Tibial nerve (tissue), 4 donors: ENCODE measurements at places on chromosomes 4 and X. TPM values are rescaled to one million over a fixed set of nuclear protein-coding genes. Genes with fewer than 3 reads are reported as not detected.

- DNase-seq = peak; percentile 76
These were observed 1.4 kb downstream of the STAG2 start for GRCh38 chrX:123962794-123963373.

DNA sequence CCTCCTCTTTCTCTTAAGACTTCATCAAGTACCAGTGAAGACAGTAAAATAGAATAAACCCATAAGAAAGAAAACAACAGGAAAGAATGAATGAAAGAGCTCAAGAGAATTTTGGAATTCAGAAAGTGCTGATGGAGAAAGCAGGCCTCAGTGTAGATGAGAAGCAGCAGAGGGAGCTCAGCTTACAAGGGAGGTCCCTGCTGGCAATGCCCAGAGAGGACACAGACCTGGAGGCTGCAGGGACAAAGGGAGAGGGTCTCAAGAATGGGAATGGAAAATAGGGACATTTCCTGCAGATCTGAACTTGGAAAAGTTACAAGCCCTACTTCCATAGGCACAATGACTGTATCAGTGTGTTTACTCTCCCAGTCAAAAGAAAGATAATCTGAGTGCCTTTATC, 64.5 kb upstream of the MAGEA10 start:
- DNase-seq = no peak

DNA sequence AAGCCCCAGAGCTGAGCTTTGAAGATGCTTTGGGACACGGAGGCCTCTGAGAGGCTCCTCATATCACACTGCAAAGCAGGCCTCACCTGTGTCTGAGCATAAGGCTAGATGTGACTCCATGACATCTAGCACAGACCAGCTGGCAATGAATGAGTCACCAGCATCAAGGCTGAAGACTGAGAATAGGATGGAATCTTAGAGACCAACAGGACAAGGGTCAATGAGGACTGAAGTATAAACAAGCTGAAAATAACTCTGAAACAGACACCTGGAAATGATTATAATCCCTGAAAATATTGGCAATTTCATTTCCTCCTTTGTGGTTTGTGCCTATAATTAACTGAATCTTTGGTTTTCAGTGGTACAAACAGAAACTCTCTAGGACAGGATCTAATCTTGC, 87.1 kb upstream of the PRPS1 start:
- no peak for DNase-seq

GRCh38 chrX:117010243-117010642, 547.5 kb upstream of the CT83 start:
- DNase-seq = no peak

DNA sequence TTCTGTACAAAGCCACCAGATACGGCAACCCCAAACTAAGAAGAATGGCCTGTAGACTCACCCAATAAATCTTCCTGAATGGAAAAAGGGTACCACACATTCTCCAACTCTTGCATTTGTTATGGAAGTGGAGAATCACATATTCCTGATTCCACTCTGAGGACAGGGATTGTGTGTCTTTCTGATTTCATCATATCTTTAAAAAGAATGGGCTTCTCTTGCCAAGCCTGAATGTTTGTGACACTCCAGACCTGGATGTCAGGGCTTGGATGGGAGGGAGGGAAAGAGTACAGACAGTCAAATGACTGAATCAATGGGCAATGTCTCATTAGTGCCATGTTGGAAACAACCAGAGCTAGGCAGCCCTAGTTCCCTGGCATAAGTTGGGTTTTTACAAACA, 77.4 kb downstream of the PLAC1 start:
- DNase-seq = no peak

GRCh38 chr4:168830777-168831512, 179.1 kb downstream of the CBR4 start:
- DNase-seq = no peak

- no peak for DNase-seq
These were observed 46.7 kb upstream of the POU4F2 start for GRCh38 chr4:146592019-146592418.

- no peak for DNase-seq
These were observed at the start of gene IL2RG for GRCh38 chrX:71111141-71111843. Gene IL2RG (minus strand): TSS chrX:71111577. CDS start chrX:71111539, 38 bp downstream.

- DNase-seq = no peak
These were observed 838.4 kb upstream of the INTU start for GRCh38 chr4:126794363-126794762.

- no peak for DNase-seq
These were observed 308.0 kb downstream of the TEX13C start for GRCh38 chrX:125627676-125628075.

- peak; percentile 83 for DNase-seq
These were observed at the start of gene SLIT2 for GRCh38 chr4:20251796-20252655. Gene SLIT2 (plus strand): TSS chr4:20251905. CDS start chr4:20253816, 1,911 bp downstream.

DNA sequence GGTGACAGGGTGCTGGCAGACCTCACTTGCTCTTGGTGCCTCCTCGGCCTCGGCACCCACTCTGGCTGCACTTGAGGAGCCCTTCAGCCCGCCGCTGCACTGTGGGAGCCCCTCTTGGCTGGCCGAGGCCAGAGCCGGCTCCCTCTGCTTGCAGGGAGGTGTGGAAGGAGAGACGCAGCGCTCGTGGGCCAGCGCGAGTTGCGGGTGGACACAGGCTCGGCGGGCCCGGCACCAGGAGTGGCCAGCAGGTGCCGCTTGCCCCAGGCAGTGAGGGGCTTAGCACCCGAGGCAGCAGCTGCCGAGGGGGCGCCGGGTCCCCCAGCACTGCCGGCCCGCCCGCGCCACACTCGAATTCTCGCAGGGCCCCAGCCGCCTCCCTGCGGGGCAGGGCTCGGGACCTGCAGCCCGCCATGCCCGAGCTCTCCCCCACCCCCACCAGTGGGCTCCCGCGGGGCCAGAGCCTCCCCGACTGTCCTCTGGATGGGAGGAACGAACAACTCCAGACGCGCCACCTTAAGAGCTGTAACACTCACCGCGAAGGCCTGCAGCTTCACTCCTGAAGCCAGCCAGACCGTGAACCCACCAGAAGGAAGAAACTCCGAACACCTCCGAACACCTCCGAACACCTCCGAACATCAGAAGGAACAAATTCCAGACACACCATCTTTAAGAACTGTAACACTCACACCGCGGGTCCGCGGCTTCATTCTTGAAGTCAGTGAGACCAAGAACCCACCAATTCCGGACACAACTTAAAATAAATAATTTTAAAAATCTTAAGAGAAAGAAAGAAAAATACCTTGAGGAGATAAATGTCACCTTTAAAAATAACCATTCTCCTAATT, 311.1 kb upstream of the SLC7A11 start:
- DNase-seq = no peak

DNA sequence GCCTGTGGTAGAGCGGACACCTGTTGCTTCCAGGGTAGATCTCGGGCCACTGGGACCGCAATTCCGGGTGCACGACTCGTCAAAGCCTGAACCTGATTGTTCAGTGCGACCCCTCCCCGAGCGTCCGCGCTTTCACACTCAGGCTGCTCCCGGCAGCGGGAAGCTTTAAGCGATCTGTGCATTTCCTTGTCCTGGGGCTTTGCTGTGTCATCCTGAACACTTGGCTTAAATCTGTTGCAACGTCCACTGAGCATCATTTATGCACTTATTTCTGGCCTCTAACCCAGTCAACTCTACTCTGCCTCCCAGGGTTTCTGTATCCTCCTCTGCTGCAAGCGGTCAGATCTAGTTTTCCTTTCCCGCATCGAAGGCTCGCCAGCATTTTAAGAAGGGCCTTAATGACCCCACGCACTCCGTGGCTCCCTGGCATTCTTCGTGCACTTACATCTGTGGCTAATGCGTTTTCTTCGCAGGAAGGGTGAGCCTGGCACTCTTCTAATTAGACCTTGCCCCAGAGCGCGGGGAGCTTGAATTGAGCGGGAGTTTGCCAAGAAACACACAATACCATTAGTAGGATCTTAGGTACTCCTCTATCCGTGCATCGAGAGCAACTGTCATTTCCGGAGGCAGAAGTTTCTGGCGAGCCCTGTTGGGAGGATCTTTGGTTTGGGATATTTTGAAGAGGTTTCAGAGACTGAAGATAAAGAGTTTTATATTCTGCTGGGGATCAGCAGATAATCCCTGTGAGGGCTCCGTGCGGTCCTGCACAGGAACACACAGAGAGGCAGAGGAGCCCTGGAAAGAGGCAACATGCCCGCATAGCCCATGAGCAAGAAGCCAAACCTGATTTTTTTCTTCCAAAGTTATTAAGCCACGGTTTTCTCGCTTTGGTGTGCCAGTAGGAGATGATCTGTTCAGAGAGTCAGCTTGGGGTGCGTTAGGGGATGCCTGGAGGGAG, 654 bp upstream of the DDIT4L start:
- no peak for DNase-seq

DNA sequence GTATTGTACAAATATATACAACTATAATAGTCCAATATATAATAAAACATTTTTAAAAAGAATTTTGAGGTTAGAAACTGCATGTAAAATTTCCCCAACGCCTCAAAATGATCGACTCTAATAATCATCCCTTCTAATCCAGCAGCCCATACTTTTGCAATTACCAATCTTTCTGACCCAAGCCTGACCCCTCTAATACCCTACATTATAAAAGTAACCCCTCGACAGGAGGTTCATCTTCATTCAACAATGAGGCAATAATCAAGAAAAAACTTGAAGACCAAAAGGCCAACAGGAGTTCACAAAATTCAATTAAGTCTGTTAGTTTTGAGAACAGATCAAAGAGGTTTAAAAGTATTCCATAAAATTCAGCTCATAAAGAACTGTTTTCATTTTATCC, 393.5 kb downstream of the GPM6A start:
- DNase-seq = no peak

DNA sequence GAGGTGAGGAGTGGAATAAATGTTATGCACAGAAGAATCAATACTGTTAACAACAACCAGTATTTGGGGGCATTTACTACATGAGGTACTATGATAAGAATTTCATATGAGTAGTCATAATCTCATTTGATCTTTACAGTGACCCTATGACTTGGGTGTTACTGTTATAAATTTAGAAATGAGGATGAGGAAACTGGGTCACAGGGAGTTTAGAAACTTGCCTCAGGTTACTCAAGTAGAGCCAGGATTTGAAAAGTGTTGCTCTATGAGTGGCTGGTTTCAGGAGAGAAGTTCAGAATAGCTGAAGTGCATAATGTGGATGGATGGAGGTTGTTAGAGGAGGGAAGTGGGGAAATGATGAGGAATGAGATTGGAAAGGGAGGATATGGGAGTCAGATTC, 16.6 kb upstream of the DDIT4L start:
- no peak for DNase-seq

DNA sequence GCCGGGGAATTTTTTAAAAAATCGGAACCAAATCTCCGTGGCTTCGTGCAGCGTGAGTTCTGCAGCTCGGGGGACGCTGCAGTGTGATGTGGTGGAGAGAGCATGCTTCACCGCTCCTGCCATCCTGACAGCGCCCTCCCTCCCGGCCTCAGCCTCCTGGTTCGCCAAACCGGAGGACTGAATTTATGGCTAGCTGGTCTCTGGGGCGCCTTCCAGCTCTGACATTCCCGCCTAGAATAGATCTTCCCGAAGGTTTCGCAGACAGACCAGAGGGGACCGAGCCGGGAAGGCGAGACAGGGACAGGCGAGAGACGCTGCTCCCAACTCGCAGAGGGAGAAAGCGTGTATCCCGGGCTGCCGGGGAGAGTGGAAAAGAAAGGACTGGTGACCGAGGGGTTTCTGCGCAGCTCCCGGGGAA, 25.9 kb downstream of the HOPX start:
- DNase-seq = no peak

- no peak for DNase-seq
These were observed 2.4 kb upstream of the STIM2 start for GRCh38 chr4:26858035-26858918.

DNA sequence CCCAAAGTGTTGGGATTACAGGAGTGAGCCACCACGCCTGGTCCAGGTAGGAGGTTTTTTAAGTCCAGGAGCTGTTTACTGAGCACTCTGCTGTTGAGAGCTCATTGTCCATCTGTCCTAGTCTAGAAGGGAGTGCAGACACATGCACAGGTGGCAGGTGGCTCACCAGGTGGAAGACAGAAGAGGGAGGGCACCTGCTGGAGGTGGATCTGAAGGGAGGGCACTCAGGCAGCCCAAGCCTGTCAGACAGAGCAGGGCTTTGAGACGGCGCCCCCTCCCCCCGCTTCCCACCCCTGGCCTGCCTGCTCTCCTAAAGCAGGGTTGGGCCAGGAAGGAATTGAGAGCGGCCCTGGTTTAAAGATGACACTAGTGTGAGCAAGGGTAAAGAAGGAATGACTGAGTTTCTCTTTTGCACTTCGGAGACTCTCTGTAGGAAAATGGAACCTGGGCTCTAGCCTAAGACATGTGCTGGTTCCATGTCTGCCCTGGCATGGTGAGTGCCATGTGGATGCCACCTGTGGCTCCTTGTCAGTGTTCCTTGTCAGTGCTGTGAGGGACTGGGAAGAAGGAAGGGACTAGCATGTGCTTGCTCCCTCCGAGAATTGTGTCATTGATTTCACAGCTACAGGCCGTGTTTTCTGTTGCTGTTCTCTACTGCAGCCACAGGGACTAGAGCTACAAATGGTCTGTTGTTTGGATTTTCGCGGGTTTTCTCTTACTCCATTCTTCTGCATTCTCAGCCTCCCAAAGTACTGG, 108.6 kb downstream of the TNIP2 start:
- DNase-seq = no peak

DNA sequence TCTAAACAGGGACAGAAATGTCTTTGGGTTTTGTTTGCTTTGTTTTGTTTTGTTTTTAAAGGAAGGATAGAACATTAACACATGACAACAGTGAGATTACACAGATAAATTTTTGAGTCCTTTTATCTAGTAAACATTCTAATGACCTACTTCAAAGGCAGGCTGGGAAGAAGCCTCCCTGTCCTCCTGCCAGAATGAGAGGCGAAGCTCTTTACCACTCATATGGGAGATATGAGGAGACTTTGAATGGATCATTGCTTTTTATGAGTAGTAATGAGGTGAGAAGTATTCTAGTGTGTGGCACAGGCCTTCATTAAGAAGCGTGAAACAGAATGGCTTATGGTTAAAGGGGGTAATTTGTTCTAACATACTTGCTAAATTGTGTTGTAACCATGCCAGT, 172.0 kb downstream of the FBXO8 start:
- DNase-seq = no peak

DNA sequence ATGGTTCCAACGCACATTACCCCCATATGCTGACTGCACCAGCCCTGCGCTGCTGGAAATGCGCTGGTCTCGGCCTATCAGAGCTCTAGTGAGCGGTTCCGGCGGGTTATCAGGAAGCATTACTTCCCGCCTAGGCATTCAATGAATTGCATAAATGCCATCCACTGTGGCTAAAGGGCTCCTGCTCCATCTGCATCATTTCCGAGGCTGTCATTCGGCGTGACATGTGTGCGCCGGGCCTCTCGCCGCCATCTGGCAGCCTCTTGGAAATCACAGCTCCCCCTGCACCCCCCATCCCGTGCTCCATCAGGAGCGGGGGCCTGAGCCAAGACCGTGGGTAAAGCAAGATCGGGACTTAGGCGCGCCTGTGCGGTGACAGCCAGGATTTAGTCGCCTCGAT, 64.4 kb downstream of the SEPSECS start:
- DNase-seq = no peak

Gene MSL3
- total RNA-seq = 24.3 TPM

Gene PRRG1
- 21.3 TPM for total RNA-seq

Gene ARSD
- total RNA-seq = 28.6 TPM

Gene HS6ST2
- total RNA-seq = under 0.01 TPM

Gene TMEM271
- not detected for total RNA-seq

Gene RAB33A
- total RNA-seq = 2.1 TPM

Gene ENPP6
- total RNA-seq = 42.6 TPM

Gene PNMA3
- total RNA-seq = not detected

Gene GPM6B
- 199 TPM for total RNA-seq

Gene ZCCHC18
- total RNA-seq = 3.3 TPM
